Fibroblast of lung (primary cell): ENCODE measurements at places on chromosomes 4 and X. TPM values are rescaled to one million over a fixed set of nuclear protein-coding genes. Genes with fewer than 3 reads are reported as not detected.

MAP7D2 gene
- polyA plus RNA-seq, result 0.20 and 0.26 TPM in 2 replicates

OPRPN gene
- polyA plus RNA-seq, result not detected in 2 replicates

VCX2 gene
- polyA plus RNA-seq, result not detected in 2 replicates

P2RY10 gene
- not detected in 2 replicates for polyA plus RNA-seq

MAB21L2 gene
- 0.02 and 0.06 TPM in 2 replicates for polyA plus RNA-seq

VCX3A gene
- polyA plus RNA-seq, result not detected in 2 replicates

SASH3 gene
- not detected in 2 replicates for polyA plus RNA-seq

EREG gene
- 0.41 and 2.0 TPM in 2 replicates for polyA plus RNA-seq

TMPRSS11B gene
- not detected in 2 replicates for polyA plus RNA-seq

ITM2A gene
- polyA plus RNA-seq, result 0.22 and 0.50 TPM in 2 replicates

CLDN2 gene
- polyA plus RNA-seq, result 0.02 TPM in 1 of 2 replicates, not detected in the other

SAGE1 gene
- 0.05 TPM in 1 of 2 replicates, not detected in the other for polyA plus RNA-seq

SSR4 gene
- 141 and 182 TPM in 2 replicates for polyA plus RNA-seq

PDGFRA gene
- 284 and 342 TPM in 2 replicates for polyA plus RNA-seq

TRPC3 gene
- 0.52 and 2.3 TPM in 2 replicates for polyA plus RNA-seq

ADGRL3 gene
- polyA plus RNA-seq, result 0.03 and 0.05 TPM in 2 replicates

MAGEB16 gene
- polyA plus RNA-seq, result not detected in 2 replicates

GRCh38 chr4:4395849-4396627 lies 9.1 kb downstream of the NSG1 start:
- peaks cover 26% of the 10 kb centered on the region for H3K27me3 ChIP-seq
- peak; percentile 22 for DNase-seq
- no peak overlapping the region for H3K27ac ChIP-seq
- H3K36me3 ChIP-seq, result no peaks in the 10 kb centered on the region
- no peaks in the 10 kb centered on the region for H3K4me1 ChIP-seq

GRCh38 chr4:9927341-9928007 lies 93.8 kb downstream of the SLC2A9 start:
- H3K27me3 ChIP-seq, result no peaks in the 10 kb centered on the region
- no peak for DNase-seq
- H3K36me3 ChIP-seq, result no peaks in the 10 kb centered on the region
- no peak overlapping the region for H3K27ac ChIP-seq
- no peak overlapping the region for H3K4me3 ChIP-seq

GRCh38 chrX:108415146-108415545 lies 23.1 kb downstream of the COL4A6 start:
- H3K36me3 ChIP-seq, result no peaks in the 10 kb centered on the region
- no peak overlapping the region for H3K4me3 ChIP-seq
- no peak for DNase-seq

DNA sequence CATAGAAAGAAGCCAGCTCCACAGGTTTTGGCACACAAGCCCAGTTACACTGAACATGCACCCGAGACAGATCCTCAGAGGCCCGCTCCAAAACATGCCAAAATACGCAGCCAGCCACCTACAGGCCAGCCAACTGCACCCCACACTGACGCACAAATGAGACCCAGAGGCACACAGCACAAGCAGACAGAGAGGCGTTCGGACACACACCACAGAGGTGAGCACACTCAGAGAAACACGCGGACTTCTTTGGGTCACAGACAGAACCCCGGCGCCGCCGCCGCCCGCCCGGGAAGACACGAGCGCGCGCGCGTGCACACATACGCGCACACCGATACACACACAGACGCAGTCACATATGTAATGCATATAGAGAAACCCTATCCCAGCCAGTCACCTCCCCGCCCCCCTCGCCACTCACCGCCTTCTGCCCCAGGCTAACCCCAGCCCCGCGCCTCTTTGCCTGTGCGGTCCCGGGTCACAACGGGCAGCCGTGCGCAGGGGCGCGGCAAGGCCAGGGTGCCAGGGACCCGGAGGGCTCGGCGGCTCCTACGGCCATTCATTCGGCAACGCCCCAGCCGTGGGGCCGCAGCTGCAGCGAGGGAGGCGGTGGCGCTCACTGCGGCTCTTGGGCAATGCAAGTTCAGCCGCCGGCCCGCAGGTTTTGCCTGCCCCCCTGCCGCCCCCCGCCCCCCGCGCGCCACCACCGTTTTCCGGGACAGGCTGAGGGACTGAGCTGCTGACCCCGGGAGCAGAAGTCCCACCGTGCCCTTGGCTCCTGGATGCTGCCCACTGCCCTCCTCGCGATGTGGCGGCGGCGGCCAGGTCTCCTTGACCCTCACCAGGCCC lies 553 bp downstream of the SEPTIN6 start:
- peak overlapping the region; percentile 28 for H3K27ac ChIP-seq
- H3K4me3 ChIP-seq, result peak overlapping the region; percentile 62
- peak; percentile 74 for DNase-seq
- no peaks in the 10 kb centered on the region for H3K27me3 ChIP-seq
- H3K36me3 ChIP-seq, result no peaks in the 10 kb centered on the region

- no peak for DNase-seq
- no peak overlapping the region for H3K27ac ChIP-seq
- H3K36me3 ChIP-seq, result no peaks in the 10 kb centered on the region
- H3K27me3 ChIP-seq, result no peaks in the 10 kb centered on the region
Observed at GRCh38 chrX:66053414-66053813, 13.5 kb upstream of the VSIG4 start.

DNA sequence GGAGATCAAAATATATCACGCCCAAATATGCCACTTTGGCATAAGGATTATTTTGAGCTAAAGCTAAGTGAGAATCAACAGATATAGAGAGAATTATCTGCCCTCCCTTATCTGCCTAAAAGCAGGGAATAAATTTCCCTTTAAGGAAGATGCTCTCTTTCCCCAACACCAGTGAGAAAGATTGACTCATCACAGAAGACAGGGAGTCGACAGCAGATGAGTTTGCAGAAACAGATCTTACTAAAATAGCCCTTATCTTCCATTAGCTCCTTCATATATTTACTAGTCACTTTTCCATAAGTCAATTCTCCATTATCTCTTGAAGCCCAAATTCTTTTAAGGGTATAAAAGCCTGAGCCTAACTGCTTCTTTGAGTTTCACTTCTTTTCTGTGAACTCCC lies 156.6 kb downstream of the CAMK2D start:
- DNase-seq, result no peak
- H3K36me3 ChIP-seq, result peaks cover 1% of the 10 kb centered on the region
- H3K27me3 ChIP-seq, result no peaks in the 10 kb centered on the region
- H3K4me1 ChIP-seq, result no peaks in the 10 kb centered on the region

- H3K36me3 ChIP-seq, result no peaks in the 10 kb centered on the region
- no peak for DNase-seq
- H3K4me3 ChIP-seq, result no peak overlapping the region
- no peak overlapping the region for H3K27ac ChIP-seq
Observed at GRCh38 chr4:181173046-181173445, 1070.2 kb upstream of the TENM3 start.

- no peak overlapping the region for H3K27ac ChIP-seq
- no peaks in the 10 kb centered on the region for H3K27me3 ChIP-seq
- no peak overlapping the region for H3K4me3 ChIP-seq
- H3K4me1 ChIP-seq, result no peaks in the 10 kb centered on the region
- no peak for DNase-seq
- no peaks in the 10 kb centered on the region for H3K36me3 ChIP-seq
Observed at GRCh38 chr4:3615386-3616286, 83.4 kb upstream of the LRPAP1 start.

DNA sequence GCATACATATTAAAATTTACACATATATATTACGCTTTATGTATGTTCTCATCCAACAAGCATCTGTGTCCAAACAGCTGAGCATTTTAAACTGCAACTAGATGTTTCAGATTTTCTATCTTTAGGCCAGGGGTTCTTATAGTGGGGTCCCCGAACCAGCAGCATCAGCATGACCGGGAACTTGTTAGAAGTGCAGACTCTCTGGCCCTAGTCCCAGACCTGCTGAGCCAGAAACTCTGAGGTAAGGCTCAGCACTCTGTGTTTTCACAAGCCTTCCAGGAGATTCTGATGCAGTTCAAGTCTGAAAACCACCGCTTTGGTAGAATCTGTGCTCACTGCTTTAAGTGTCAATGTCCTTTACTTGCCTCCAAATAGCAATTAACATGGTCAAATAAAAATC lies 266.2 kb upstream of the CASK start:
- no peak overlapping the region for H3K27ac ChIP-seq
- H3K36me3 ChIP-seq, result no peaks in the 10 kb centered on the region

DNA sequence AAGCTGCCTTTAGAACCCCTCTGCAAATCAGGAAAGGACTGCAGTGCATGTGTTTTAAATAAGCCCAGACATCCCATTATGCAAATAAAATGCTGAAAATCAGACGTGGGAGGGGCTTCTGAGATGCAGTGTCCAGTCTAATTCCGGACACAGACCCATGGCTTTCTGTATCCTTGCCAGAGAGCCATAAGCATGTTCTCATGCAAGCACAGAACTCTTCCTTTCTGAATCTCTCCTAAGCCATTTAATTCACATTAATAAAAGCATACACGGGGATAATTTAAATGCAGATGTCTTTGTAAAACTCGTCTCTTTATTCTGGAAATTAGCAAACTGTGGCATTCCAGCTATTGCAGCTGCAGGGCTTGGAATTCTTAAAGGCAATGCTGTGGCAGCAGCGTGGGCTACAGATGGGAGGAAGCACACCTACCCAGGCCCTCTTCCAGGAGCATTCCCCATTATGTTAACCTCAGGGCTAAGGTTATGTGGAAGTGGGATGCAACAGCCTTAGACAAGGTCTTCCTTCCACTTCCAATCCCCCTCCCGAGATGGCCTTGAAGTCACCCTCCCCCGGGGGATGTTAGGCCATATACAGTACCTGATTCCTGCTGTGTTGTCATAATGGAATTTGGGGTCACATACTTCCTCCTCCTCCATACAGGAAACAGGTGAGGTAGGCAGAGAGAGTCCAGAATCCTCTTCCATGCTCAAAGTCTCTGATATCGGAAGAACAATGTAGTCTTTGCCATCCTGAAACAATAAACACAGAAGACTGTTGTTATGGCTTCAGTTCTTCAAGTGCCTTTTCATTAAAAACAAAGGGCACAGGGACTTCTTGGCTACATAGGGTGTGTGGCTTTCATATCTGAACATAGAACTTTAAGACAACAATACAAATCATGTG lies 38.1 kb downstream of the KDR start:
- no peaks in the 10 kb centered on the region for H3K36me3 ChIP-seq
- peak; percentile 43 for DNase-seq
- H3K27me3 ChIP-seq, result no peaks in the 10 kb centered on the region
- no peaks in the 10 kb centered on the region for H3K4me1 ChIP-seq

GRCh38 chr4:80680934-80681333 lies 345.4 kb downstream of the CFAP299 start:
- H3K27ac ChIP-seq, result no peak overlapping the region
- no peak for DNase-seq
- no peaks in the 10 kb centered on the region for H3K4me1 ChIP-seq
- no peaks in the 10 kb centered on the region for H3K27me3 ChIP-seq

DNA sequence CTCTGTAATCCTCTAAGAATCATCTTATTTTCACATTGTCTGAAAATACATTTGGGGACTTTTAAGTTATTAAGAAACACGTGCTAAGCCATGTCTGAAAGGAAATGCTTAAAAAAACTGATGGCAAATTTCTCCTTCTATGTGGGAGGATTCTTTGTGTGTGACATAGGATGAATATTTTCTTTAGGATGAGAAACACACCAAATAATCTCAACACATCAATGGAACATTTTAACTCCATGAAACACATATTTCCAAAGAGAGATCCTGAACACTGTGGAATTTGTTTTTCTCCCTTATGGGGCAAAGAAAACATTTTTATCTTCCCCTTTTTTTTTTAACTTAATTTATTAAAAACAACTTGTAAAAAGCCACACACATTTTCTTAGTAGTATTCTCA lies 153.8 kb upstream of the ANKRD50 start:
- no peak for DNase-seq
- no peaks in the 10 kb centered on the region for H3K27me3 ChIP-seq
- no peaks in the 10 kb centered on the region for H3K4me1 ChIP-seq
- H3K36me3 ChIP-seq, result no peaks in the 10 kb centered on the region
- H3K4me3 ChIP-seq, result no peak overlapping the region

GRCh38 chr4:110508827-110509710 lies 33.1 kb downstream of the ENPEP start:
- no peaks in the 10 kb centered on the region for H3K4me1 ChIP-seq
- H3K27me3 ChIP-seq, result no peaks in the 10 kb centered on the region
- peak; percentile 40 for DNase-seq
- H3K36me3 ChIP-seq, result no peaks in the 10 kb centered on the region
- no peak overlapping the region for H3K27ac ChIP-seq

GRCh38 chr4:111635646-111636045 lies 509.6 kb upstream of the FAM241A start:
- no peaks in the 10 kb centered on the region for H3K36me3 ChIP-seq
- H3K27me3 ChIP-seq, result no peaks in the 10 kb centered on the region
- H3K27ac ChIP-seq, result no peak overlapping the region
- H3K4me3 ChIP-seq, result no peak overlapping the region

DNA sequence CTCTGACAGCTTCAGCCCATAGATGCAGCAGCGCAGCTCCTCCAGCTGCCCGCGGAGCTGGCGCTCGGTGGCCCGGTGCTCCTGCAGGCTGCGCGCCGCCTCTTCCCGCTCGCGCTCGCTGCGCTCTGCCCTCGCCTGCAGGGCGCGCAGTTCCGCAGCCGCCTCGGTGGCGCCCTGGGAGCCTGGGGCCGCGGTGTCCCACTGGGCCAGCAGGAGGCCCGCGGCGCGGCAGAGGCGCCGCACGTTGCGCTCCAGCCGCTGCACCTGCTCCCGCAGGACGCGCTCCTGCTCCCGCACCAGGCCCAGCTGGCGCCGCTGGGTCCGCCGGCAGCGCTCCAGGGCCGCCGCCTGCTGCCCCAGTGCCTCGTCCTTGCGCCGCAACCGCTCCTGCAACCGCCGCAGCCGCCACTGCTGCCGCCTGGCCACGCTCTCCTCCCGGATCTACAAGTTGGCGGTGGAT lies 10.1 kb downstream of the C4orf50 start:
- H3K27me3 ChIP-seq, result no peaks in the 10 kb centered on the region
- H3K4me1 ChIP-seq, result no peaks in the 10 kb centered on the region
- no peak overlapping the region for H3K4me3 ChIP-seq
- no peak overlapping the region for H3K27ac ChIP-seq
- no peak for DNase-seq

- no peak overlapping the region for H3K4me3 ChIP-seq
- H3K27me3 ChIP-seq, result no peaks in the 10 kb centered on the region
- H3K36me3 ChIP-seq, result no peaks in the 10 kb centered on the region
- H3K27ac ChIP-seq, result no peak overlapping the region
- no peaks in the 10 kb centered on the region for H3K4me1 ChIP-seq
Observed at GRCh38 chrX:63855896-63856295, 70.9 kb upstream of the ARHGEF9 start.

DNA sequence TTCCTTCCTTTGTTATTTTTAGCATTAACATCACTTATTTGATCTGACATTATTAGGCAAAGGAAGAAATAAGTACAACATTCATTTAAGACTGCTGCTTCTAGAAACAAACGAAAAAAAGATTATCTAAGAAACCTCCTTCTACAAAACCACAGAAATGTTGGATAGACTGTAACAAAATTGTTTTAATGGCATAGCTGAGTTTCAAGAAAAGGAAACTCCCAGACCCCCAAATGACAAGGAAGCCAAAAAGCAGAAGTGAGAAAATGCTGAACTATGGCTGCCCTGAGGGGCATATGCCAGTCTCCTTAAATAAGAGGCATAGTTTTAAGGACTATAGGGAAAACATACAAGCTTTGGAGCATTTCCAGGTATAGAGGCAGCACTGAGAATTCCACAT lies 1431.6 kb upstream of the TENM3 start:
- H3K27me3 ChIP-seq, result no peaks in the 10 kb centered on the region
- H3K4me3 ChIP-seq, result no peak overlapping the region
- no peaks in the 10 kb centered on the region for H3K36me3 ChIP-seq

GRCh38 chr4:8687083-8687482 lies 94.5 kb downstream of the CPZ start:
- H3K4me3 ChIP-seq, result no peak overlapping the region
- H3K27ac ChIP-seq, result no peak overlapping the region
- no peaks in the 10 kb centered on the region for H3K27me3 ChIP-seq
- DNase-seq, result no peak
